Activated CD4-positive, alpha-beta memory T cell treated with anti-CD3 and anti-CD28 coated beads, Interleukin-2, amount 10 ng/mL, durations not matched to agents 7 days and 5 days (primary cell): ENCODE measurements at places on chromosomes 2 and 18. TPM values are rescaled to one million over a fixed set of nuclear protein-coding genes. Genes with fewer than 3 reads are reported as not detected.
A peak's percentile ranks its signal among the peaks of the same experiment; 100 is the strongest.

DNA sequence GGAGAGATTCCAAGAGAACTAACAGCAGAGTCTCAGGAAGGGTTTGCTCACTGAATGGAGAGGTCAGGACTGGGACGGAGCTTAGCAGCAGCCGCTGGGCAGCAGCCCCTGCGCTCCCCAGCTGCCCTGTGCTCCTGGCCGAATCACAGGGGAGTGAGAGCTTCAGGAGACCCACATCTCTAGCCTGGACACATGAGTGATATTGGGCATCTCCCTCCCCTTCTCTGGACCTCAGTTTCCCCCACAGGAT is 511 bp downstream of the MATN3 start:
- DNase-seq, result no peak
- H3K4me3 ChIP-seq, result peak overlapping the region; percentile 50
- no peak overlapping the region for H3K27ac ChIP-seq
- H3K36me3 ChIP-seq, result no peaks in the 10 kb centered on the region
- peaks cover 49% of the 10 kb centered on the region for H3K27me3 ChIP-seq

DNA sequence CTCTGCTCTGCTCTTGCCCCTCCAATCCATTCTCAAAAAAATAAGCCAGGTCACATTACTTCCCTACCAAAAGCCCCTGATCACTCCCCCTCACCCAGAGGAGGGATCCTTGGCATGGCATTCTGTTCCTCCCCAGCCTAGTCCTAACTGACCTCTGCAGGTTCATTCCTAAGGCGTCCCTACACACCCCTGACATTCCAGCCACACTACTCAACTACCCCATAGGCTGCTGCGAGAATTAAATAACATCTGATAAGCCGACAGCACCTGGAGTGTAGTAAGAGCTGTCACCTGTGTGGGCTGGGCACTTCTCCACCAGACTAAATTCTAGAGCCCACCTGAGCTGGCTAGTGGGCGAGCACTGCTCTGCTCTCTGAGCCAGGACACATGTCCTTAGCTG is 44.7 kb upstream of the SLC1A4 start:
- no peak for DNase-seq
- peaks cover 66% of the 10 kb centered on the region for H3K4me1 ChIP-seq
- H3K36me3 ChIP-seq, result peaks cover 5% of the 10 kb centered on the region
- H3K4me3 ChIP-seq, result no peak overlapping the region

DNA sequence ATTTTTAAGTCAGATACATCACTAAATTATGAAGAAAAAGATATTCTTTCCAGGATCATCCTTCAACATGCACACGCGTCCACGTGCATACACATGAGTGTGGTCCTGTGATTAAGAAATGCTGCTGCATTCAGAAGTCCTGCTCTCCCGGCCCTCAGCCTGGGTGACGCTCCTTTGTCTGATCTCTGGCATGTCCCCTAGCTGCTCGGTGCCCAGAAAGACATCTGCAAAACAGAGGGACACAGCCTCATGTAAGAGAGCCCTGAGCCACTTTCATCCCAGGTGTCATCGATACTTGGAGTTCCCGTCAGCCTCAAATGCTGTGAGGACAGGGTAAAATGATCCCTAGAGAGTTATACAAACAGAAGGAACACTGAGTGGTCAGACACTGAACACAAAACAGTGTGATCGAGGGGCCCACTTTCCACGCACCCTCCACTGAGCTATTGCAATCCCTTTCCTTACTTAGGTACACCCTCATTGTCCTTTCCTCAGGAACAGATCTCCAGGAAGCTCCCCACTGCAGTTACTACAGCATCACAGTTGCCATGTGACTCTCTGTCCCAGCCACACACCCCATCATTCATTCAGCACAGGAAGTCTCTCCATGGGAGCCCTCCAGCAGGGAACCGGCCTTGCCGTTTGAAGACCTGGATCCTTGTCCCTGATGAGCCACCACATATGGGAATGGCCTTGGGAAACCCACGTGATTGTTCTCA is 32.1 kb downstream of the CRACDL start:
- H3K4me3 ChIP-seq, result no peak overlapping the region
- H3K4me1 ChIP-seq, result peaks cover 5% of the 10 kb centered on the region
- H3K36me3 ChIP-seq, result no peaks in the 10 kb centered on the region
- H3K27me3 ChIP-seq, result peaks cover 17% of the 10 kb centered on the region
- DNase-seq, result no peak
- no peak overlapping the region for H3K27ac ChIP-seq

GRCh38 chr2:48306409-48307284 is 223.3 kb upstream of the STON1 start:
- peaks cover 6% of the 10 kb centered on the region for H3K4me1 ChIP-seq
- no peaks in the 10 kb centered on the region for H3K27me3 ChIP-seq
- no peak overlapping the region for H3K4me3 ChIP-seq
- DNase-seq, result no peak

DNA sequence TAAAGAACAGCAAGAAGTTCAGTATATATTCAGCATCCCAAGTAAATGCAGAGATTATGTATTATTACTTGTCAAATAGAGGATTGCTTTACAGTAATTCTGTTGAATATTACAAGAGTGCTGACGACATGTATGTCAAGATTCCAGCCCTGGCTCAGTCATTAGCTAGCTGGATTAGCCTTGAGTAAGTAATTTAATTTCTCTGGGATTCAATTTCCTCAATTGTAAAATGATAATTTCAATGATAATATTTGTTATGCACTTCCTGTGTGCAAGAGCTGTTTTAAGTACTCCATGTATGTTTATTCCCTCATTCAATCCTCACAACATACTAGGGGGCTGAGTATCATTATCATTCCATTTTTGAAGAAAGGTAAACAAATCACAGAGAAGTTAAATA is 44.0 kb downstream of the TCF4 start:
- H3K4me3 ChIP-seq, result no peak overlapping the region
- H3K27ac ChIP-seq, result no peak overlapping the region
- no peaks in the 10 kb centered on the region for H3K36me3 ChIP-seq
- no peaks in the 10 kb centered on the region for H3K27me3 ChIP-seq
- DNase-seq, result no peak

The HJURP gene
- 126 TPM for total RNA-seq

The LBH gene
- 105 TPM for total RNA-seq

The PCARE gene
- total RNA-seq, result not detected

DNA sequence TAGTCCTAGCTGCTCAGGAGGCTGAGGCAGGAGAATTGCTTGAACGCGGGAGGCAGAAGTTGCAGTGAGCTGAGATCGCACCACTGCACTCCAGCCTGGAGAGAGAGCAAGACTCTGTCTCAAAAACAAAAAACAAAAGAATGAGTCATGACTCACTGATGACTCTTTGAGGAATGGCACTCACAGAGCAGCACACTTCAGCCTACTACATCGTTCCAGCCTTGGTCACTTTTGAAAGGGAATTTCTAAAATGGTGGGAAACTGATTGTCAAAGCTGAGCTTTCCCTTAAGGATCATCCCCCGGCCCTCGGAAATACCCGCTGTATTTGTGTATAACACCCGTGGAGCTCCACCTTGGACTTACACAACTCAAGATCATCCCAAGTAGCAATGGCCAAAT is 217.3 kb upstream of the HS6ST1 start:
- H3K36me3 ChIP-seq, result no peaks in the 10 kb centered on the region
- peaks cover 6% of the 10 kb centered on the region for H3K27me3 ChIP-seq
- no peaks in the 10 kb centered on the region for H3K4me1 ChIP-seq
- DNase-seq, result no peak
- no peak overlapping the region for H3K4me3 ChIP-seq

DNA sequence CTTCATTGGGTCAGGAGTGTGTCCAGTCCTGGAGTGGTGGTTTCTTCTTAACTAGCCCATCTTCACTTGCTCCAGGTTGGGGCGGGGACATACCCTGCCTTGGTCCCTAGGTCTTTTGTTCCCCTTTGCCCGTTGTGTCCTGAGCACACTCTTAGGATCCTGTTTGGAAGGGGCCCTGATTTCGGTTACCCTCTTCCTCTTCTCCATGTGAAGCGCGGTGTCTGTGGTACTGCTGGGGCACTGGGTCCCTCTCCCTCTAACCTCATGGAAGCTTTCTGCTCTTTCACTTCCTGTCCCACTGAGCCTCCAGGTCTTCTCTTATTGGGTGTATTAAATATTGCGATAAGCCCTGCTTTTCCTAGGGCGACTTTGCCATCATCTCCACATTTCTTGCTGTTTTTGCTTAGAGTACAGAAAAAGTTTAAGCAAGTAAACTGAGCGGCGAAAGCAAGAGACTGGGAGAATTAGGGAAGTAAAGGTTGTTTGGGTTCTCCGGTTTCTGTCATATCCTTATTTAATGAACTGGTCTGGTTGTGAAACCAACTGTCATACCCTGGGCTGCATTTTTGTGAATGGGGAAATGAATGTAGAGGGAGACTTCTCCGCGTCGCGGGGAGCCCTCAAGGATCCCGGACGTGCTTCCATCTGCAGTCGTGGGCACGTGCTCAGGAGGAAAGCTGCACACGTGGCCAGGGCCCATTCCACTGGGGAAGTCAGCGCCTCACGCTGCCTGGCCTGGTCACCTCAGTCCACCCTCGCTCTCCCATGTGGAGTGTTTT is 73.8 kb upstream of the B3GNT7 start:
- H3K36me3 ChIP-seq, result no peaks in the 10 kb centered on the region
- H3K4me3 ChIP-seq, result no peak overlapping the region
- peaks cover 3% of the 10 kb centered on the region for H3K4me1 ChIP-seq
- peaks cover 44% of the 10 kb centered on the region for H3K27me3 ChIP-seq

GRCh38 chr2:107582487-107582886 is 244.2 kb upstream of the RGPD4 start:
- no peak overlapping the region for H3K27ac ChIP-seq
- no peak for DNase-seq
- no peaks in the 10 kb centered on the region for H3K4me1 ChIP-seq
- H3K36me3 ChIP-seq, result no peaks in the 10 kb centered on the region
- no peak overlapping the region for H3K4me3 ChIP-seq

The COL4A3 gene
- 0.13 TPM for total RNA-seq

The FAP gene
- not detected for total RNA-seq

DNA sequence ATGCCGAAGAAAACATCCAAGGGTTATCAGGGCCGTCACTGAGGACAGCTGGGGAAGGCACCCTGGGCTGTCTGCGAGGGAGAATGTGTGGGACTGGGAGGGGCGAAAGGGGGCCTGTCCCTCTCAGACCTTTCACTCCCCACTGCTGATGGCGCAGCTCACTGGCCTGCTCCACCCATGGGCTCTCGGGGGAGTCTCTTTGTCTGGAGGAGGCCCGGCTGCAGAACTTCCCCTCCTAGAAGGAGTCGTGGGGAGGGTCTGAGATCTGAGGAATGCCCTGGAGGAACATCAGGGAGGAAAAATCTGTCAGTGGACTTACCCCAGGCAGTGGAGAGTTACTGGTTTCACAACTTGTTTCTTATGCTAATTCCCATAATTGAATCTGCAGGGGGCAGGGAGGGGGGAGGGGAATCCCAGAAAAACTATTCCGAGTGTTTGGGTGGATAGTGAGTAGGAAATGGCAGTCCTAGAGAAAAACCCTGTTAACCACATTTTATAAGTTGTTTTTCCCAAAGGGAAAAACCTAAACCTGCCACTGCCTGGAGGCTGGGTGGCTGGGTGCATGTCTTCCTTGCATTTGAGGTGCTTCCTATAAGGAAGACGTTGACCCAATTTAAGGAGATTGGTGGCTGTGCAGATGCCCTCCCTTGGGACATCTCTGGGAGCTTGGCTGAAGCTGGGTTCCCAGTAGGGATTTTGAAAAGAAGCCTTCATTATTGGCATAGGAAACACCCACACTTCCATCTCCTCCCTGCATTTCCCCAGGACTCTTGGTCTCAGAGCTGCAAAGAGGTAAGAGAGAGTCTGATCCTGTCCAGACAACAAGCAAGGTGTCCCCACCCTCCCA is 11.7 kb upstream of the SEMA4C start:
- no peak overlapping the region for H3K4me3 ChIP-seq
- no peak overlapping the region for H3K27ac ChIP-seq
- H3K36me3 ChIP-seq, result no peaks in the 10 kb centered on the region
- H3K4me1 ChIP-seq, result peaks cover 3% of the 10 kb centered on the region

The GCKR gene
- not detected for total RNA-seq

The ANKRD29 gene
- total RNA-seq, result not detected

- no peak for DNase-seq
- H3K4me1 ChIP-seq, result no peaks in the 10 kb centered on the region
- H3K27me3 ChIP-seq, result peaks cover 4% of the 10 kb centered on the region
- H3K36me3 ChIP-seq, result no peaks in the 10 kb centered on the region
- H3K4me3 ChIP-seq, result no peak overlapping the region
These were observed 29.1 kb downstream of the MTCL1 start for GRCh38 chr18:8734496-8734895.

- H3K27me3 ChIP-seq, result no peaks in the 10 kb centered on the region
- no peaks in the 10 kb centered on the region for H3K4me1 ChIP-seq
- no peak overlapping the region for H3K4me3 ChIP-seq
- peaks cover 51% of the 10 kb centered on the region for H3K36me3 ChIP-seq
- H3K27ac ChIP-seq, result no peak overlapping the region
These were observed 22.1 kb downstream of the RAB3GAP1 start for GRCh38 chr2:135074216-135074615.

DNA sequence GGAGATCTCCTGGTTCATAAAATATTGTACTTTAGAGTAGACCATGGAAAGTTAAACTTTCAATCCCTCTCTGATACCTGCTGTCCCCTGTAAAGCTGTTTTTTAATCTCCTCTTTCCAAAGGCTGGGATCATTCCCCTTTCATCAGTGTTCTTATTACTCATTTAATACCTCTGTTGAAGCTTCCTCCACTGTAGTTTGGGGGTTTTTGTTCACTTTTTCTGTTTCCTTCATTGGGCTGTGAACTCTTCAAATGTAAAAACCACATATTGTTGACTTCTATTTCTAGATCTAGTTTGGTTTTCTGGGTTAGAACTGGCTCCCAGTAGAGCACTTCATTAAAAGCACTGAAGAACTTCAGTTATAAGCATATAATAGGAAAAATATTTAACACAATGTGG is 598.1 kb downstream of the RNF144A start:
- peak overlapping the region; percentile 34 for H3K27ac ChIP-seq
- peaks cover 15% of the 10 kb centered on the region for H3K36me3 ChIP-seq
- no peak for DNase-seq
- H3K4me1 ChIP-seq, result peaks cover 32% of the 10 kb centered on the region
- no peaks in the 10 kb centered on the region for H3K27me3 ChIP-seq
- no peak overlapping the region for H3K4me3 ChIP-seq

The BOK gene
- total RNA-seq, result 0.15 TPM

DNA sequence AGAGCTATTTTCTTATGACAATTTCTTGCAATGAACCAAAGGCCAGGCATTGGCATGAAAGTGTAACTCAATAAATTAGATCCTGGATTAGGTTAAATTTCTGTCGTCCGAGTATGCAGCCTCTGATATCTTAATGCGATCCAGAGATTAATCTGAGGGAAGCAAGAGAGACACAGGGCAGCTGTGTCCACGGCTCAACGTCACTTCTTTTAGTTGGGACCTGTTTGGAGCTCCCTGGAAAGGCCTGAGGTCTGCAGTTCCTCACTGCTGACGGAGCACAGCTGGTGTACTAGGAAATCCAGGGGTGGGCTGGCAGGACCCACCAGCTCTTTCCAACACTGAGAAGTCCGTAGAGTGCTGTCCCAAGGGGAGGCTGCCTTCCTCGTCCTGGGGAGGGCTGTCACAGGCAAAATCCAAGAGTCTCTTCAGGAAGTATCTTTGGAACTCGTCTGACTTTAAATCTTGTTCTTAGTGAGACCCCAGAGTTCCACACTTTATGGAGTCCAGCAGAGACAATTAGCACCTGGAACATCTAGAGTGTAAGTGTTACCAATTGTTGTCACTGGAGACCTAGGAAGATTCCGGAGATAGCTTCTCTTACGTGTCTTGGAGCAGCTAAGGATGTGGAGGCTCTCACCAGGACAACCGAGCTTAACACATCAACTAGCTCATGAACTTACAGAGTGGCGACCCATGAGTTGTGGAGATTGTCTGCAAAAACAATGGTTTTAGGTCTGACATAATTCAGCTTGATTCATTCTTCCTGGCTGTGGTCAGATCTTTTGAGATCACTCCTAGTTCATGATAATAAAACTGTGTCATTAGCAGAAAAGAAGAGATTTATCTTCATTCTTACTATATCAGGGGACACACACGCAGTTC is 173.7 kb downstream of the ACKR3 start:
- H3K4me1 ChIP-seq, result no peaks in the 10 kb centered on the region
- no peak for DNase-seq
- H3K4me3 ChIP-seq, result no peak overlapping the region
- H3K27me3 ChIP-seq, result peaks cover 16% of the 10 kb centered on the region
- no peak overlapping the region for H3K27ac ChIP-seq

The LONRF2 gene
- total RNA-seq, result 0.08 TPM
